ENCODE measurements at places on chromosomes 4 and X. TPM values are rescaled to one million over a fixed set of nuclear protein-coding genes. Genes with fewer than 3 reads are reported as not detected.

DNA sequence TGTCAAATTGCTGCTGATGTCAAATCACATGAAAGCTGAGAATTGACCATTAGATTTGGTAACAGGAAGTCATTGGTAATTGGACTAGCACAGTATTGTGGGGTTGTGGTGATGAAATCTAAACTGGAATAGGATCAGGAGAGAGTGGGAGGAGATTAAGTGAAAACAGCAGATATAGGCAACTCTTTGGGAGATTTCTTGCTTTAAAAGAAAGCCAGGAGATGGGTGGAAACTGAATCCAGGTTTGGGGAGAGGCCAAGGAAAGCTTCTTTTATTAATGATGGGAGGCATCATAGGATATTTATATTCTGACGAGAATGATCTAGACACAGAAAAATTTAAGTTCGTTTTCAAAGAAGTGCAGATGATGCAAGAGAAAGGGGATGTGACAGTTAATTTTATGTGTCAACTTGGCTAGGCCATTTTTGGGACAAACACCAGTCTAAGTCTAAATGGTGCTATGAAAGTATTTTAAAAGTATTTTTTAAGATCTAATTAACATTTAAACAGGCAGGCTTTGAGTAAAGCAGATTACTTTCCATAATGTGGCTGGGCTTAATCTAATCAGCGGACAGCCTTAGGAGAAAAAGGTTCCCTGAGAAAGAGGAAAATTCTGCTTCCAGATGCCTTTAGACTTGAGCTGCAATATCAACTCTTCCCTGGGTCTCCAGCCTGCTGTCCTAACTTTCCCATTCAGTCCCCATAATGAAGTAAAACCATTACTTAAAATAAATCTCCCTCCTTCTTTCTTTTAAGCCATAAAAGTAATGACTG is 24.7 kb downstream of the SEC24D start:
- no peak overlapping the region for H3K4me3 ChIP-seq
- H3K27ac ChIP-seq: peak overlapping the region; percentile 9
- H3K27me3 ChIP-seq: no peaks in the 10 kb centered on the region
- no peak for DNase-seq
- H3K4me1 ChIP-seq: no peaks in the 10 kb centered on the region

- DNase-seq: peak; percentile 18
- no peak overlapping the region for H3K4me3 ChIP-seq
- H3K27ac ChIP-seq: no peak overlapping the region
- peaks cover 74% of the 10 kb centered on the region for H3K36me3 ChIP-seq
These were observed 49.2 kb upstream of the MND1 start for GRCh38 chr4:153295131-153295755.

- peaks cover 26% of the 10 kb centered on the region for H3K27me3 ChIP-seq
- peak; percentile 59 for DNase-seq
- peak overlapping the region; percentile 66 for H3K4me3 ChIP-seq
These were observed 283.7 kb downstream of the PACRGL start for GRCh38 chr4:20983763-20984575.

- no peak overlapping the region for H3K4me3 ChIP-seq
- DNase-seq: no peak
- peaks cover 24% of the 10 kb centered on the region for H3K4me1 ChIP-seq
- no peaks in the 10 kb centered on the region for H3K36me3 ChIP-seq
- H3K27me3 ChIP-seq: no peaks in the 10 kb centered on the region
These were observed 99.0 kb downstream of the CAMK2D start for GRCh38 chr4:113662581-113662980.

- H3K4me3 ChIP-seq: no peak overlapping the region
- DNase-seq: no peak
- peaks cover 56% of the 10 kb centered on the region for H3K27me3 ChIP-seq
- no peak overlapping the region for H3K27ac ChIP-seq
These were observed 421.3 kb downstream of the MID1IP1 start for GRCh38 chrX:39222346-39223113.

Gene NSG1
- 22.3 TPM for total RNA-seq

GRCh38 chr4:102754044-102754443 is 6.7 kb downstream of the MANBA start:
- DNase-seq: no peak
- H3K36me3 ChIP-seq: peaks cover 7% of the 10 kb centered on the region
- H3K4me1 ChIP-seq: peaks cover 13% of the 10 kb centered on the region
- H3K4me3 ChIP-seq: no peak overlapping the region
- no peaks in the 10 kb centered on the region for H3K27me3 ChIP-seq
- no peak overlapping the region for H3K27ac ChIP-seq

- no peak for DNase-seq
- H3K36me3 ChIP-seq: no peaks in the 10 kb centered on the region
- H3K4me3 ChIP-seq: no peak overlapping the region
- no peak overlapping the region for H3K27ac ChIP-seq
- H3K4me1 ChIP-seq: peaks cover 3% of the 10 kb centered on the region
These were observed 100.5 kb downstream of the NAA11 start for GRCh38 chr4:79225360-79225759.

Gene SGMS2
- total RNA-seq: 0.72 TPM

DNA sequence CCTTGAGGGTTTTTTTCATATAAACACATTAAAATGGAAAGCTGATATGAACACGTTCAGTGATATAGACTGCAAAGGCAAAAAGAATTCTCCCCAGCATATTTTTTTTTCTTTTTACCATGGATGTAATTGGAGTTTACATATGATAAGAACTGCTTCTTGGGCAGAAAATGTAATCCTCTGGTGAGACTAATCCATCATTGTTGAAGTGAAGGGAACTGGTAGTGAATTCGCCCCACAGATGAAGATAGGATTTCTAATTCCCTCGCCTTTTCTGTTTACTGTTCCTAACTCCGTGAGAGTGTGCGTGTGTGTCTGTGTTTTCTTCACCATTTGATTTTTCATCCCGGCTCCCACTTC is 88.9 kb downstream of the GPR143 start:
- H3K4me1 ChIP-seq: peaks cover 2% of the 10 kb centered on the region
- peaks cover 5% of the 10 kb centered on the region for H3K36me3 ChIP-seq
- H3K27me3 ChIP-seq: no peaks in the 10 kb centered on the region
- DNase-seq: no peak
- H3K4me3 ChIP-seq: no peak overlapping the region
- H3K27ac ChIP-seq: no peak overlapping the region
